ENCODE measurements at places on chromosomes 12 and 14.

DNA sequence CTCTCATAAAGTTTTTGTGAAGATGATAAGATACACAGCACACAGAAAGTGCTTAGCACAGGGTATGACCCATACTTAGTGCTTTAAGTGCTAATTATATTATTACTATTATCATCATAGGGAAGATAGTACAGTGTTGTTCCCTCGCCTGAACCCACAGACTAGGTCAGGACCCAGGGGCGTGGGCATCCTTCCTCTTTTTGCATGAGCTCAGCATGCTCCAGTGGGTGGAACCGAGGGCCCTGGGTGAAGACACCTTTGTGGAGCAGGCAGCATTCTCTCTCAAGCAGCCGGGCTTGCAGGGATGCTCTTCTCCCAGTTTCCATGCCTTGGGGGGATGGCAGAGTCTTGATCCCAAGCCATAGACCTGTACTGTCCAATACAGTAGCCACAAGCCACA, 34.8 kb downstream of the CRACR2A start:
- DNase-seq, result no peak

- DNase-seq, result no peak
Measured at GRCh38 chr14:77238356-77238755, 32.6 kb downstream of the NGB start.

- no peak for DNase-seq
Measured at GRCh38 chr12:6960593-6961277, 9.6 kb downstream of the PTPN6 start.

DNA sequence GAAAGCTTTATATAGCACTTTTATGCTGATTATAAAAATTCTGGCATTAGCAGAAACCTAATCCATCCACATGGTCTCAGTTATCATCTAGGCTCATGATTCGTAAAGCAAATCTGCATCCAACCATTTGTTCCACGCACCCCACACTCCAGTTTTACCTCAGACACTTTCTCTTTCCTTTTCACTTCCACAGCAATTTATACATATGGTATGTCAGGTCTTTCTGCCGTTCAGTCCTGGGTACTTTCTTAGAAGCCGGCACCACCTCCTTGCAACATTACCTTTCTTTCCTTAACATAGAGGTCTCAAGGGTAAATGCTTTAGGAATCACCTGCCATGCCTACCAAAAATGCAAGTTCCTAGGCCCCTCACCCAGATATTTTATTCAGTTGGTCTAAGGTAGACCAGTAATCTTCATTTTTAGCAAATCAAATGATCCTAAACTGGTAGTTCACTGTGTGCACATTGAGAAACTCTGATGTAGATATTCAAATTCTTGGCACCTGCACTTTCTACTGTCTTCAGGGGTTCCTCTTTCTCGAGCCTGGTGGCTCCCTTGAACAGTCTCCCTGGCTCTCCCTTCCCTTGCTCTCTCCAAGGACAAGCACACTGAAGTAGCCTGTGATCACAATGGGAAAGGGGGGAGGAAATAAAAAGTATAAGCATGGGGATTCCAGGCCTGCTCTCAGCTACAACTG, 2.8 kb upstream of the KRAS start:
- no peak for DNase-seq

DNA sequence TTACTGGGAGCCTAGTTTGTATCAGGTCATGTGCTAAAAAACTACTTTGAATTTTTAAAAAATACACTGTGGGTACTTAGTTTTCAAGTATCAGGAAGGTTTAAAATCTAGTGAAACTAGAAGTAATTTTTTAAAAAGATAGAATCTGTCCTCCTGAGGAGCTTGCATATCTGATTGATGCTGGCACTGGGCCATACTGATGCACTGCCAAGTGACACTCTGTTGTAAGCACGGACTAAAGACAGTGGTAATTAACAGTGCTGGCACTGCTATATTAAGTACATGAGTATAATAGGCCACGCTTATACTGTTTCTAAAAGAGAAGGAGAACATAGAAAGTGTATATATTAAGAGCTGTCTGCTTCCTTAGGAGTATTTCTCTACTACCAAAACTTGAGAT, 10.0 kb upstream of the TBC1D30 start:
- no peak for DNase-seq

- DNase-seq, result no peak
Measured at GRCh38 chr14:56087671-56088471, 30.3 kb upstream of the PELI2 start.

DNA sequence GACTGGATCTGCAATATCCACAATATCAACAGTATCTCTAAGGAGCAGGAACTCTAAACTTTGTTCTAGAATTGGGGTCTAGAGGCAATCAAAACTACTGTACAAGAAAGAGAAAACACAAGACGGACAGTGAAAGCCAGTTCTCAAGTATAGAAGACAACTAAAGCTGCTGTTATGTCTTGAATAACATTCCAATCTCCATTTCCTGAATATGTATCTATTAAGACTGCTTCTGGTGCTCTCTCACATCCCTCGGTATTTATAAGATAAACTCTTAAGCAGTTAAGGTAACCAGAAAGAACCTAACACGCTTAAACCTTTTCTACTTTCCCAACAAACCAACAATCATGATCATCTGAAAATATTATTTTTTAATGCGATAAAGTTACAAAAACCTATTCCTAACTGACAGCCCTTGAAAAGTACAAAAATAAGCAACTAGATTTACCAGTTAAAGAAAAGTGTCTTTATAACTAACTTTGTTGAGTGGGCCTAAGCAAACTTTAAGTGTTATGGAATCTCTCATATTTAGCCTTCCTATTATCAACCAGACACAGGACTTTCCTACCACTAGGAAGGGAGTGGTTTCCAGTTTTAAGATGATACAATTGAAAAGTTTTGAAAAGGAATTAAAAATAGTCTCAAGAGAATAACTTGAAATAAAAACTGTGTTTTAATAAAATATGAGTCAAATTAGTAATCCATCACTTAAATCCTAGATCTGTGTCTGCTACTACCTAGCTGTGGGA, 30.7 kb downstream of the NUMB start:
- DNase-seq, result no peak

GRCh38 chr12:25723336-25723735, 170.3 kb upstream of the LMNTD1 start:
- DNase-seq, result no peak

- DNase-seq, result no peak
Measured at GRCh38 chr12:28507033-28507432, 316.8 kb downstream of the CCDC91 start.

GRCh38 chr12:40123496-40123895, 17.6 kb upstream of the SLC2A13 start:
- DNase-seq, result no peak

DNA sequence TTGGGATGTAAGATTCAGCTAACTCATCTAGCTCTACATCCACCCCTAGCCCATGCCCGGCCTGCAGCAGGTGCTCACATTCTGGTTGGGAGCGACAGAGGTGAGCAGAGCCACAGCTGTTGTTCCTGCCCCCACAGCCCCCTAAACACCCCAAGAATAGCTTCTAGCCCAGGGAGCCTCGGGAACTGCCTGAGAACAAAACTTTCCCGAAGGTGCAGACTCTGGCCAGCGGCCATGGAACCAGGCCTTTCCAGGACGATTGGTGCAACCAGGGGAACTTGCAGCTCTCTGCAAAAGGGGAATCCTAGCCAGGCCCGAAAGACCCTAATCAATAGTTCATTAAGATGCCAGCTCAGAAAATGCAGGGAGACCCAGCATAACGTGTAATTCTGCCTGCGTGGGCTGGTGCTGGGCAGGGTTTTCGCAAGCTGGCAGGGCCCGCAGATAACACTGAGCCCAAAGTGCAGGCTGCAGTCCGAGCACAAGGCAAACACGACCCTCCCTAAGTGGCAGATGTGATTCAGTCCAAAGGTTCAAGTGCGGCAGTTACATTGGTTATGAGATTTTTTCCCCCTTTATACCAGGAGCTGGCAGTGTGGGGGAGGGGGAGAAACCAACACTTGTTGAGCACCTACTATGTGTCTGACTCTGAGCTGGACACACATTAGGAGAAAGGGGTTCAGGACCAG, 122.5 kb upstream of the MAP1LC3B2 start:
- no peak for DNase-seq

DNA sequence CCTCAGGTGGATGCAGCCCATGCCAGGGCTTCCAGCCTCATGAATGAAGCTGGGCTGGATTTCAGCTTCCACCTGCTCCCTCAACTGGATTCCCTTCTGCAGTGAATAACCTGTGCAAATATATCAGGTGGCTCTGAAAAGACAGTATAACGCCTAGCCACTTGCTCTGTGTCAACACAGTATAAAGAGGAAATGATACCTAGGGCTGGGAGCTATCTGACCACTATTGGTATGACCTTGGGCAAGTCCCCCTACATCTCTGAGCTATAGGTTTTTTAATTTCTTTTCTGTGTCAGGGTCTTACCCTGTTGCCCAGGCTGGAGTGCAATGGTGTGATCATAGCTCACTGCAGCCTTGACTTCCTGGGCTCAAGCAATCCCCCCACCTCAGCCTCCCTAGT, 19.8 kb downstream of the ISM2 start:
- no peak for DNase-seq

- DNase-seq, result no peak
Measured at GRCh38 chr12:95397571-95397970, 76.4 kb upstream of the METAP2 start.

DNA sequence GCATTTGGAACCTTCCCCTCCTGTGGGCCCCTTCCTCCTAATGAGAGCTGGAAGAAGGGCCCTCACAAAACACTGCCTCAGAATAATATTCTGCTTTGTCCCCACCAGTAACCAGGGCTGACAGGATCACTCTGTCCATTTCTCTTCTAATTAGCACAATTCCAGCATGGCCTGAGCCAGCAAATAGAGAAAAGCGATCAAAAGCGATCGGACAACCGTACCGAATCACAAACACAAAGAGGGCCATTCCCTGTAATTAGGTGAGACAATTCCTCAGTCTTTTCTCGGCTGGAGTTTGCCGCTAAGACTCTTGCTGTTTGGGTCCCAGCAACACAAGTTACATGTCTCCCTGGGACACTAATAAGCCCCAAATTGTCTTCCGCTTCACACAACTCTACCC, 35.6 kb upstream of the VSX2 start:
- no peak for DNase-seq
